ENCODE measurements at places on chromosomes 4 and X. TPM values are rescaled to one million over a fixed set of nuclear protein-coding genes. Genes with fewer than 3 reads are reported as not detected.

- no peak for DNase-seq
Observed at GRCh38 chr4:20462426-20463175, 210.9 kb downstream of the SLIT2 start.

DNA sequence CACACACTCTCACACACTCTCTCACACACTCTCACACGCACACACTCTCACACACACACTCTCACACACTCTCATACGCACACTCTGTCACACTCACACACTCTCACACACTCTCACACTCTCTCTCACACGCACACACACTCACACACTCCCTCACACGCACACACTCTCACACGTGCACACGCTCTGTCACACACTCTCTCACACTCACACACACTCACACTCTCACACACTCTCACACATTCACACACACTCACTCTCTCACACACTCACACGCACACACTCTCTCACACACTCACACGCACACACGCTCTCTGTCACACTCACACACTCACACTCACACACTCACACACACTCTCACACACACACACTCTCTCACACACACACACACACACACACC, 43.0 kb upstream of the DCTD start:
- no peak for DNase-seq

DNA sequence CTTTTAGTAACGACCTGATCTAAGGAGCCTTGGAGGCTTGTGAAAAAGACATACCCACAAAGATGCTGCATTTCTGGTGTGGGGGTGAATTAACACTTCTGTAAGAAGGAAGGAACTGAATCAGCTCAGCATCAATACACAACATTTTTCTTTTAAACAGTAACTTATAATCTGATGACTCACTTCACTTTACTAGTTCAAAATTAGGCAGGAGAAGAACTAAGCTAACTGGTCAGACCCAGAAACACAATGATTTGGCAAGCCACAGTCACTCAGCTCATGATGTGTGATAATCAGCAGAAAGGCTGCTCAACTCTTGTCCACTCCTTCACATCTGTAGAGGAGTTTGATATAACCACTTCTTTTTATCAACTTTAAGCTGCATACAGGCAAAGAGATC, 4.6 kb downstream of the MMAA start:
- no peak for DNase-seq

The HTN3 gene
- total RNA-seq = not detected

The EBP gene
- 157 TPM for total RNA-seq

The ADAD1 gene
- not detected for total RNA-seq

The CTAG2 gene
- not detected for total RNA-seq

Measured in Panc1 (cell line).